Globus pallidus (tissue), 1 donor: ENCODE measurements at places on chromosomes 6 and 20.
A peak's percentile ranks its signal among the peaks of the same experiment; 100 is the strongest.

DNA sequence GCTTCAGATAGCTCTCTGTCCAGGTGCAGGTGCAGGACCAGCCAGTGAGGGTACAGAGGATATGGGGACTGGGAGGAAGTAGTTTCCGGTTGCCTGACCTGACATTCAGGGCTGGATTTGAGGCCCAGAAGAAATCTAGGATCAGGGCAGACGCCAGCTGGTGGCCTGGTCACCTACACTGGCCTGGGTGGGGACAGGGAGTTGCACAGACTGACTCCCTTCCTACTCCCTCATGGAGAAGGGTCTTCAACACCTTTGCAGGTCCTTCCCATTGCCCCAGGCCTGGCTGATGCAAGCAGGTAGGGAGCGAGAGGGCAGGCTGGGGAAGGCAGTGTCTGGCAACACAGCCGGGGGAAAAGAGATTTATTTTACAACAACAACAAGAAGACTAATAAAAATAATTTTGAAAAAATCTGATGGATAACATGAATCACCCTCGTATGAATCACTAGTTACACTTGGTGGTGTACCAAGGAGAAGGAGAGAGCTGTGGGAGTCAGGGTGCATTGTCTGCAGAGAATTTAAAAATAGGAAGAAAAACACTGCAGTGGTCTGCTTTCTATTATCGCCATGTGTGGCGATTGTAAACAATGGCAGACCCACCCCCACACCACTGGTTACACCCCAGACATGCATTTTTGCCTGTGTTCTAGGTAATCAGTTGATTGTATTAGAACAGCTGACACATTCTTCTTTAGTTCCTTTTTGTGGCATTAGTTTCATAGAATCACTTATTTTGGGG lies 62.3 kb upstream of the SNX9 start:
- no peak for DNase-seq

- no peak for DNase-seq
These were observed 155.3 kb upstream of the ZNF217 start for GRCh38 chr20:53748821-53749421.

- DNase-seq, result peak; percentile 84
These were observed 60.3 kb upstream of the HFE start for GRCh38 chr6:26026833-26027490.

GRCh38 chr6:170092826-170093225 lies 198.1 kb downstream of the DLL1 start:
- no peak for DNase-seq

- no peak for DNase-seq
These were observed 43.7 kb downstream of the APCDD1L start for GRCh38 chr20:58471193-58472164.

GRCh38 chr6:63415286-63415685 lies 95.5 kb upstream of the LGSN start:
- DNase-seq, result no peak

DNA sequence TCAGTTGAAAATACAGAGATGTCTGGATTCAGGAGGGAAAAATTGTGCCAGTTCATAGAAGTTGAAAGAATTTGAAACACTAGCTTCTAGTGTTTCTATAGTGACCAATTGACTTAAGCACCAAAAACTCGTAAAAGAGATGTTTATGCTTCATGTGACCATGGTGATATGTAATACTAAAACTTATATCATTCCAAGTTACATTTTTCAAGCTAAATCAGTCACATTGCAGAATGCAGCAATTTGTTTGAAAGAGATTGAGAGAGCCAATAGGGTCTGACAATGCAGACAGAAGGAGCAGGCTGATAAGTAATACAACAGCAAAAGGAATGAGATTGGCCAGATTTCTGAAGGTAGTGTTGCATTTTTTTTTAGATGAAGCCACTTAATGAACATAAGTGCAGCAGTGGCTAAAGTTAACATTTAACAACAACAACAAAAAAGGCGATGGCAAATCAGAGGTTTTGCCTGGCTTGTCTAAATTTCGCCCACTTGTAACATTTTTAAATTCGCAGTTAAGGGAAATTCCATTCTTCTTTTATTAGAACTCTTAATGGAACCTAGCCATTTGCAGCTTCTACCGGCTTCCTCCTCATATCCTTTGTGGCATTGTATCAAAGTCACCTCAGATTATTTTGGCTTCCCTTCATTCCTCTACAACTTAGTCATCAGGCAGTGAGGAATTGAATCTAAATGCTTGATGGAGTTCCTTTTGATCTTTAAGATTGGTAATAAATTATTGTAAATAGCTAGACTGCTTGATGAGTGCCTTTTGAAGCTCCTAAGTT lies 484.0 kb upstream of the SOX4 start:
- no peak for DNase-seq

DNA sequence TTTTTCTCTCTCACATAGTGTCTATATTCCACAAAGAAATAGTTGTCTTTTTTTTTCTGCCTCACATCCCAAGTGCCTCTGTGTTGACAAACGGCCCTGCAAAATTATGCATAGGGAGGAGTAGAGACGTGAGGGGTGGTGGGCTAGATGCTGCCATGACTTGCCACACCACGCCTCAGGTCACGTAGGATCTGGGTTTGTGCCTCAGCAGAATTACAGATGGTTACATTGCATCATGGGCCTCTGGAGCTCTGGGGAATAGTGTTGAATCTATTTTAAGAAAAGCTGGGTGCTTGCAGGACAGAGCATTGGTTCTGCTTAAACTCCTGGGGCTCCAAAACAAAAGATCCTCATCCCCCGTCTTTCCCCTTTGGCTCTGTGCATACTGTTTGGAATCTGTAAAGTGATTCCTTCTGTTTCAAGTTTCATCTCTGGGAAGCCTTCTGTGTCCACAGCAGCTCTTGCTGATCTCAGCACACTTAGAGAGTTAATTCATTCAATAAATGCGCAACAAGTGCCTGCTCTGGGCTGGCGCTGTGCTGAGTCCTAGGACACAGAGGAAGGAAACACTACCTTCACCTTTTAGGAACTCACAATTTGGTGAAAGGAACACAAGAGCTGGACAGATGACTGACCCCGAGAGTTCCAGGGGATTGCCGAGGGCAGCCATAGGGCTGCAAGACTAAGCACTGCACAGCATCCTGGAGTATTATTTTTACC lies 2.4 kb downstream of the FANCE start:
- DNase-seq, result no peak

GRCh38 chr6:122431780-122432179 lies 32.3 kb downstream of the HSF2 start:
- DNase-seq, result no peak

DNA sequence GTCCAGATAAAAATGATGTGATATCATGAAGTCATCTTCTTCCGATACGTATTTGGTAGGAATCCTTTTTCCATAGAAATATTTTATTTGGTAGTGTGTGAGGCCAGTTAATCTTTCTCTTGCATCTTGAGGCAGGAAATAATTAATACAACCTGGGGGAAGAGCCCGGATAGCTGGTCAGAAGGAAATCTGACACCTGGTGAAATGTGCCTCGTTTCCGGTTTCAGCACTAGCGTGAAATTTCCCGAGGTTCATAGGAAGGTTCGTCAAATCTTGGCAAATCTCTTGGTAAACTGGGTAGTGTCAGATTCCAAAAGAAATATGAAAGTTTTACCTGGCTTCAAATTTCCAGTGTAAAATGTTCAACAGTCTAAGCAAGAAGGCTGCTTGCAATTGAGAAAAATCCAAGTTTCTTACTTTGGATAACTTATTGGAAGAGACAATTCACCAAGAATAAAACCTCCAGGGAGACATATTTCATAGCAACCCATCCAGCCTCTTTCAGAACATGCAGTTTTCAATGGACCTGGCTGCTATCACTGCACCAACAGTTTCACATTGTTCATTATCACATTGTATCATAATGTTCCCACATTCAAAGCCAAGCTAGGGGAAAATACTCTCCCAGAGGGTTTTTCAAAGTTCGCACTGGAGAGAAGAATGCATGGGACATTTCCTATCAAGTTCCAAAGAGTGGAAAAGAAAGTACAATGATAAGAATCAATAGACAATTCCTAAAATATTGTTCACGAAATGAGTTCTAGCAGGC lies 454.5 kb upstream of the CITED2 start:
- no peak for DNase-seq

DNA sequence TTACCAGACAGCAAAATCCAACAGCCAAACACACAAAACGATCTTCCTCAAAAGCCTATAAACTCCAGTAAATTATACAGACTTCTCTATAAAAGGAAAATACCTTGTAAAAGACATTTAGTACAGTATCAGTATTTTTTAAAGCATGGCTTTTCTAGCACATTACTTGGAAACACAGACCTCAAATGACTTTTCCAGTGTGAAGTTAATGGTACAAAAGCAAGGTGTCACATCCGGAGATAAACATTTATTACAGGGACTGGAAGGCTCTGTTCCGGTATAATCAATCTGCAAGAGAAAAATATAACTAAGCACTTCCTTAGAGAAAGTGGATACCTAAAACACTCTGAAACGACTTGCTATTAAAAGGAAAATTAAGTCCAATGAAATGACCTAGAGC lies 17.1 kb downstream of the TMEM30A start:
- no peak for DNase-seq

DNA sequence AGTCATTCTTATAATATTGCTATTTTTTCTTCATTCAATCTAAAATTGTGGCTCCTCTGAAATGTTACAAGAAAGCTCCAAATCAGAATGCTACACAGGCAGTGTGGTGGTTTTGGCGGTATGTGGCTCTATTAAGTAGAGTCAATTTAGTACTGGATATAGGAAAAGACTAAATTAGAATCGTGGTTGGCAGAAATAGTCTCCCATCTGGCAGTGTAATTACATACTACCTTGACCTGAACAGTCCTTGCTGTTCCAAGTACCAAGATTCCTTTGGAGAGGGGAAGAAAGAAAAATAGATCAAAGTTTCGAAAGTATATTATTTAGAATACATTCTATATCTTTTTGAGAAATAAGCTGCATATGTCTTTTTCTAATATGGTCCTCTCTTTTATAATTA lies 78.2 kb downstream of the C6orf118 start:
- no peak for DNase-seq

- no peak for DNase-seq
These were observed 31.5 kb downstream of the RAB44 start for GRCh38 chr6:36729161-36729524.

GRCh38 chr6:11272491-11273192 lies 40.2 kb upstream of the NEDD9 start:
- no peak for DNase-seq

GRCh38 chr6:54992789-54993188 lies 146.2 kb downstream of the FAM83B start:
- no peak for DNase-seq

GRCh38 chr20:346640-347316 lies at the start of gene NRSN2:
NRSN2 (plus strand) TSS chr20:347111; CDS start chr20:349644, 2,533 bp downstream.
- no peak for DNase-seq

GRCh38 chr6:83546636-83547035 lies 34.3 kb downstream of the PRSS35 start:
- no peak for DNase-seq

GRCh38 chr20:49310705-49311104 lies 32.8 kb upstream of the ZNFX1 start:
- DNase-seq, result no peak

DNA sequence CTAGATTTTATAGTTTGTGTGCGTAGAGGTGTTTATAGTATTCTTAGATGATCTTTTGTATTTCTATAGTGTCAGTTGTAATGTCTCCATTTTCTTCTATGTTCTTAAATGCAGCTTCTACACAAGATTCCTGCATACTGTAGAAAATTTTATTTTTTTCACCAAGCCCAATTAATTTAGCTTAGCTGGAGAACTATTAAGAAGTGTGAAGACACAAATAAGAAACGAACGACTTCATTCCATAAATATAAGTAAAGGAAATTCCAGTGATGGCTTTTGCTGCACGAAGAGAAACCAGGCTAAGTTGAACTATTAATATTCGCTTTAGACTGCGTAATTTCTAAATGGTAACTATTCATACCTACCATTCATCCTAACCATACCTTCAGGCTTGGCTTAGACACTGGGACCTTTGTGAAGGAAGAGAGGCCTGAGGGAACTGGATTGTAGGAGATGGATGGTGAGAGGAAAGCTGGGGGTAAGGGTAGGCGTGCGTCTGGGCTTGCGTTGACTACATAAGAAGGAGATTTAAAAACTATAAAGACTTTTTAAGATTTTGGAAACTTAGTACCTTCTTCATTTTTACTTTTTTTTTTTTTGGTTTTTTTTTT lies 15.9 kb downstream of the HLA-DOA start:
- no peak for DNase-seq

DNA sequence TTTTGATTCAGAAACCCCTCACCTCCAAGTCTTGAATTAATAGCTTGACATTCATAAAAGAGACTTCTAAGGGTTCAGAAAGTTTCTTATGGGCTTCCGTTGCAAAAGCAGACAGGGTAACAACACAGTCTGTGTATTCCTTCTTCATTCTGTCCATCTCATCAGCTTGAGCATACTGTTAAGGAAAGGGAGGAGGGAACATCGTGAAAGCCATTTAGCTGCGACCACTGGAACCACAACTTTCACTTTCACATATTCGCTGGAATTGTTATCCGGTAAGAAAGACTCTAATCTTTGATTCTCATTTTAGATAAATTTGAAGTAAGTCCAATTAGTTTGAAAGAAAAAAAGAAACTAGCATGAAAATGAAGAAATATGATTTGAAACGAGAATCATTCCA lies 174.4 kb downstream of the SYNE1 start:
- no peak for DNase-seq

- DNase-seq, result no peak
These were observed 2.0 kb downstream of the FIG4 start for GRCh38 chr6:109693111-109693510.

DNA sequence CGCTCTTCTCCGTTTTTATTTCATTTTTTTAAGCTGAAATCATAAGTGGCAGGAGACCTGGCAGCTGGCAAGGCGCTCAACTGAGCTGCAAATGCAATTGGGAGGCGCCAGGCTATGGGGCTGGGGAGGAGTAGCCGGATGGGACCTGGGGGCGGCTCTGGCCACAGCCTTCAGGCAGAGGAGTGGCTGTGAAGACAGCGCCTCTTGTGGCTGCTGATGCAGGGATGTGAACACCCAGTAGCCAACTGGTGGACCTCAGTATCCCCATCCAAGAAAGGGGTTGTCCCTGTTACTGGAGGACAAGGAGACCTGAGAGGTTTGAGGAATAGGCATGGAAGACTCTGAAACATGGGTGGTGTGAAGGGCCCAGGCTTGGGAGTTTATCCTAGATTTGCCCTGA lies 12.6 kb downstream of the KCNK17 start:
- DNase-seq, result no peak

DNA sequence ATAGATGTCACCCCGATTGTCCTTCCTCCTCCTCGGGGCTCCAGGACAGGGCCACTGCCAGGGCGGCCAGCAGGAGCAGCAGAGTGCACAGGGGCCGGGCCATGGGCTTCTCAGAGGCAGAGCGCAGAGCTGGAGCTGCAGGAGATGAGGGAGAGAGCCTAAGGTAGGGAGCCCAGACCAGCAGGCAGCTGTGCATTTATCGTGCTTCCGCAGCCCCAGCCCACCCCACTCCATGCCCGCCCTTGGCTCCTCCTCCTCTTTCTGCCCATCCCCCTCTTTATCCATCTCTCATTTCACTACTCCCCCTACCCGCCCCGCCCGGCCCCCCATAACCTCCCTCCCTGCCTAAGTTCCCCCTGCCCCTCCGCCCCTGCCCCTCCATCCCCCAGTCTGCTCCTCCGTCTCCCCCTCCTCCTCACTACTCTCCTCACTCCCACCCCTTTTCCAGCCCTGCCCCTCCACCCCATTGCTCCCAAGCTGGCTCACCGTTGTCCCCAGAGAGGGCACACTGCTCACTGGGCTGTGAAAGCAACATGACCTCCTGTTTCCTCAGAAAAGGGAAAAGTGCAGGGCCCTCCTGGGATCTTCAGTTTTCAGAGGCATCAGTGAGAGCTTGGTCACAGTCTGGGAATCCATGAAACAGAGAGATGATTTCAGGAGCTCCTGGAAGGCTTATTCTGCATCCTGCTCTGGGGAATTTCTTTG lies 25.5 kb upstream of the CST1 start:
- no peak for DNase-seq

GRCh38 chr6:87723170-87724078 lies 21.4 kb upstream of the AKIRIN2 start:
- DNase-seq, result peak; percentile 96
